ENCODE measurements at places on chromosomes 12 and 14. TPM values are rescaled to one million over a fixed set of nuclear protein-coding genes. Genes with fewer than 3 reads are reported as not detected.

- no peak for DNase-seq
Measured at GRCh38 chr14:93195316-93195999, 10.3 kb downstream of the LYSET start.

GRCh38 chr12:68686595-68687521, at the start of gene NUP107:
Gene NUP107, plus strand, starts transcription at chr12:68686978. Its CDS starts 88 bp downstream, at chr12:68687066.
- peak; percentile 99 for DNase-seq

DNA sequence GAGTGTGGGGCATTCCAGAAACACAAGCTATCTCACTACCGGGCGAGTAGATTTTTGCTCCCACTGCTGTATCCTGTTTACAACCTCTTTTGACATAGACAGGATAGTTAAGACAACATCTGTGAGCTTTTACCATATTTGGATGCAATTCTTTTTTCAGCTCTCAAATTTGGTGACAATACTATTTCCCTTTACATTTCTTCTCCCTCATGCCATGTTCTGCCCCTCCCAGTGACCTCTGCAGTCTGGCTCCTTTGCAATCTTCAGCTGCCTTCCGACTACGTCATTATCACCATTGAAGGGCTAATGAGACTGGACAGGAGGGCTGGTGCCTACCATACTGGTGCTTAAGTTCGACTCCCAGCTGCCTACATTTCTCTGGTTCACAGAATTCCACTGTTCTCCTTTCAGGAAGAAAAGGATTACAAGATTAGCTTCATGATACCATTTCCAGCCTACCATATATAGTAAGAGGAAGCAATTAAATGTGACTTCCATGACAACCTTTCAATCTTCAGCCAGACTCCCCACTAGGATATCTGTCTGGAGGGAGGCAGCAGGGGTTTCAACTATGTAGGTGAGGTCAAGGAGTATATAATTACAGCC, 251.6 kb downstream of the PHLDA1 start:
- DNase-seq: peak; percentile 16

DNA sequence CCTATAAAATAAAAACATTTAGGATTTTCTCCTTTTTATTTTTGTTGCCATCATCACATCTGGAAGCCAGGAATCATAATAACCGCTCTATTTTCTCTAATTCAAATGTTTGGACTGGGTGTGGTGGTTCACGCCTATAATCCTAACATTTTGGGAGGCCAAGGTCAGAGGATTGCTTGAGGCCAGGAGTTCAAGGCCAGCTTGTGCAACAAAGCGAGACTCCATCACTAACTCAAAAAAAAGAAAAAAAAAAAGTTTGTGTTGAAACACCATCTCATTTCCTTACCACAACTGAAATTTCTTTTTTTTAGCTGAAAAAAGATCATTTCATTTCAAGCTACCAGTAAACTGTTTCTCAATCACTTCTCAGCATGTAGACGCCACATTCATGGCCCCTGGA, 8.8 kb upstream of the BAZ1A start:
- DNase-seq: no peak

- DNase-seq: no peak
Measured at GRCh38 chr14:56996721-56997399, 186.6 kb upstream of the OTX2 start.

GRCh38 chr14:39376667-39377403, 55.4 kb downstream of the FBXO33 start:
- peak; percentile 61 for DNase-seq

DNA sequence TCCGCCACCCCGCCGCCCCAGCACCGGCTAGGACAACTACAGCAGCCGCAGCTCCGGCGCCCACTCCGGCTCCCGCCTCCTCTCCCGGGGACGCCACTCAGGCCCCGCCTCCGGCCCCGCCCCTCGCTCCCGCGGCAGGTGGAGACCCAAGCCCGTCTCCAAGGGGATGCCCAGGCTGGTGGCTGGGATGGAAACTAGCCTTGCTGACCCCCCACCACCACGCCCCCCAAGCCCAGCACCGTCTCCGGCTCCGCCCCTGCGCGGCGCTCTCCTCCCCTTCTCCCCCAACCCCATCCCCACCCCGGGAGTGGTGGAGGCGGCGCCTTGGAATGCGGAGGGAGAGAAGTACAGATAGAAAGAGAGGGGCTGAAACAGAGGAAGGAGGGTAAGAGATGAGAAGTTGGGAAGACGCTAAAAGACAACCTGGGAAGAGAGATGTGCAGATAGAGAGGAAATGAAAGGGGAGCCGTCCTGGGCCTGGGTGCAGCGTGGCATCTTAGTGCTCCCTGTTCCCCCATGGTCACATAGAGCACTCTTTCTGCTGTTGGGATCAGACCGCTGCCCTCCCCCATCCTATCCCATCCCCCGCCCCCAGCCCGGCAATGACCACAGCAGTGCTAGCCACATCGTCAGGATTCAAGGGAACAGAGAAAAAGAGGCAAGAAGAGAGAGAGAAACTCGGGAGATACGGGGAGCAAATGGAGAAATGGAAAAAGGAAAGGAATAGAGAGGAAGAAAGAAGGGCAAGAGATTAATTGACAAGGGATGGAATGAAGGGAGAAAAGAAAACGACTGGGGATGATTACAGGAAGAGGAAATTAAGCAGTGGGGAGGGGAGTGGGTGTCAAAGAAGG, at the start of gene ITGA7:
Gene ITGA7 (minus strand): TSS at position 64 of the 854 bp plus-strand sequence. CDS start 222 bp downstream, outside the sequence.
- peak; percentile 42 for DNase-seq

DNA sequence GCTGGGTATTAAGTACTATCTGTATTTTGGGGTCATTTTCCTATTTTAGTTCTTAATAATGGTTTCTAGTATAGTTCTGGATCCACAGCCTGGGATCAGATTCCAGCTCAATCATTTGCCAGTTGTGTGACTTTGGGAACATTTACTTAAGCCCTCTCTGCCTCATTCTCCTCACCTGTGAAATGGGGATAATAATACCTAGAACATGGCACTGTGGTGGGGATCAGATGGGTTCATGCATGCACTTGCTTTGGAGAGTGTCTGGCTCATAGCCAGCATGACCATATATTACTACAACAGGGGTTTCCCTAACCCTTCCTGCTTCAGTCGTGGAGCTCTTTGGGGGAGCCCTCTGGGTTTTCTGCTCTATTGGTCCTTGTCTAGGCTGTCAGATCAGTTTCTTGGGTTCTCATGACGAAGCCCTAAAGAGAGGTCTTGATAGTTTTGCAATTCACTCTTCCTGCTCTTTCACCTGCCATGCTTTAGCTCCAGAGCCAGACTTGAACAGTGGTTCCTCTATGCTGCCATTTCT, 34.1 kb upstream of the SMOC1 start:
- no peak for DNase-seq

DNA sequence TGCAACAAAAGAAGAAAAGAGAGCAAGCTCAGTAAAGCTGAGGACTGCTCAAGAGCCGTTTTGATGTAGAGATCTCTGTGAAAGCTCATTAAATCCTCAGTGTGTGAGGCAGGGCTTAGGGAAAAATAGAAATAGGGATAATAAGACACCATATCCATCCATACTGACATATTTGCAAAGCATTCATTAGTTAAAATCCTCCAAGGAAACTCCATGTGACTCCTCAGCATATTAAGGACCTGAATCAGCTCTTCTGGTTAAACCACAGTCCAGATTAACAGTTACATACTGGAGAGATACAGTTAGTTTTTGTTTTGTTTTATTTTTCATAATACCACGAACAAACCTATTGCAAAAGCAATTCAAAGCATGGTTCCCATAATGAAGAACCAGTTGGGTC, 288.2 kb downstream of the PAWR start:
- DNase-seq: peak; percentile 68

DNA sequence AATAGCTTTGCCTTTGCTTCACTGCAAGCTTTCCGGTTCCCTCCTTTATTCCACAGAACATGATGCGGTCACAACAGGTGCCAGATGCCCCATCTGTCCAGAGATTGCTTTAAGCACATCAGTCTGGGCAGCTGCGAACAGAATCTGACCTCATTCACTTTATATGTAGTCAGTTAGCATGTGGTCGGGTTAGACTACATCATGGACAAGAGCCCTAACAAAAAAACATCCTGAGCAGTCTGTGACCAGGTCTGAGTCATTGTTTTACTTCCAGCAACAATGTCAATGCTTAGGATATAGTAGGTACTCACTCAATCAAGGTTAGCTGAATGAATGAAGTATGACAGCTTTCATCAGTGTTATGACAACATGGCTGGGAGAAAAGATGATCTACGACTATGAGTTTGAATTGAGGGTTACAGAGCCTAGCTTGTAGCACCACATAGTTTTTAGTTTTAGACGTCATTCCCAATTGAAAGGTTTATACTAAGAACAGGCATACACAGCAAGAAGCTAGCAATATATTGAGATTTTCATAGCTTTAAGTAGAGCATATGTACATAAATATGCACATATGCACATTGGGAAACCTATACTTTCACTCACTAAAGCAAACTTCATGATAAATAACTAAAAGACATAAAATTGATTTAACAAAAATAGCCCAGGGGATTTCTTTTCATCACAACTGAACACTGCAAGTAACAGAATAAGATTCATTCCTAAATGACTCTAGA, 64.2 kb upstream of the TMCC3 start:
- DNase-seq: peak; percentile 57

DNA sequence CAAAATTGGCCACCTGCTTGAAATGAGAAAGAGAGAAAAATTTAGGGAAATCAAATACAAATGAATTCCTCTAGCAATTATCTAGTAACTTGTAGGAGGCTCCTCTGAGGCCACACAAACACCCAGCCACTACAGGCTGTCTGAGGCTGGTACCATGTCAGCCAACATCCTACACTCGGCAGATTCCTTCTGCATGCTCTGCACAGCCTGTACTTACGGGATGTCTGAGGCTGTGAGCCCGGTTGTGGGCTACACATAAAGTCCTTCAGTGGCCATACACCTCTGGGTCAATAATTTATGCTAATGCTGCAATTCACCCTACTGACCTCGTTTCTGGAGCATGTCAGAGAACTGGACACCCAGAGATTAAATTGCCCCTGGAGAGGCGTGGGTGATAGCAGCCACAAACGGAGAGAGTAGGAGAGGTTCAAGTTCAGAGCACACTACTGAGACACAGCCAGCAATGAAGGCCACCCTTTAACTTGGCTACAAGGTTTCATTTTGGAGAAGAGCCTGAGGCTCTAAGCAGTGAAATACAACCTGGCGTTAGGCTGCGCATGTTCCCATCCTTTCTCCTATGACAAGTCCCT, 28.9 kb downstream of the WSCD2 start:
- DNase-seq: no peak

DNA sequence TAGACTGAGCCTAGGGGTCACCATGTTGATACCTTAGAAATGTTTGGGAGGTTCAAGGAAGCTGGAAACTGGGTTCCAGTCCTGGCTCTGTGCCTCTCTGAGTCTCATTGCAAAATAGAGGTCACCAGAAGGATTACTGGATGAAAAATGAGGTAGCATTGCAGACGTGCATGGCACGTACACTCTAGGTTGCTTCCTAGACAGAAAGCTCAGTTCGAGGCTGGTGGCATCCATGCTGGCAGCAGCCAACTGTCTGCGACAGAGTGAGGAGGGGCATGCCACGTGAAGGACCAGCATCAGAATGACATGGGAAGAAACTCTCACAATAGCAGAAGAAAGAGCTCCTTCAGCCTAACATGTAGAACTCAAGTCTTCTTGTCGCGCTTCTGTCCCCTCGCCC, 4.6 kb upstream of the CYP46A1 start:
- DNase-seq: no peak

DNA sequence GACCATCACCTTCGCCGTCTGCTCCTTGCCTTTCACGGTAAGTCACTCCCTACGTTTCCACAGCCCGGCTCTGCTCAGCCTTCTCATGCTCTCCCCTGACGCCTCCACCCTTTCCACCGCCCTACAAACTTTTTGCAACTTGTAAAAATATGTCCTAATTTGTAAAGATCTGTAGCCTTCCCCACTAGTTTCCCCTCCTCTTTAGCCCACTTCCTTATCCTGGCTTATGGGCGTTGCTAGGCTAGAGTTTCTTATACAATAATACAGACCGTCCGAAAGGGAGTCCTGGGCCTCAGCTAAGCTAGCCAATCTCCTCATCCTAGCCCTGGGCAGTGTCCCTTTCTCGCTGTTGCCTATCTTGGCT, 1.2 kb downstream of the PTGER2 start:
- DNase-seq: no peak

DNA sequence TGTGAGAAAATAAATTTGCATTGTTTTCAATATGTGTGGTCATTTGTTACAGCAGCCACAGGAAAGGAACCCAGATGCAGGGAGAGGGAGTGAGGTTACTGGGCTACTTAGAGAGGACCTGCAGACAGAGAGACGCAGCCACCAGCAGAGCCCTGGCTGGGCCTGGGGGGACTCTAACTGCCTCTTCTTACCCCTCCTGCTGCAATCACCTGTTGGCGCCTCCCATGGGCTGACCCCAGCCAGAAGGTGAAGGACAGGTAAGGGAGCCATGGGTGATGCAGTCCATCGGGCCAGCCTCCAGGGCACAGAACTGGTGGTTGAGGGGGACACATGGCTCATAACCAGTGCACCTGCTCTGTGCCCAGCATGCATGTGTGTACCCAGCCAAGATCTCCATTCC, 15.8 kb upstream of the RBM19 start:
- no peak for DNase-seq

- DNase-seq: no peak
Measured at GRCh38 chr12:92002673-92003382, 142.8 kb downstream of the BTG1 start.

GRCh38 chr14:61355892-61356325, 34.5 kb downstream of the PRKCH start:
- peak; percentile 96 for DNase-seq

DNA sequence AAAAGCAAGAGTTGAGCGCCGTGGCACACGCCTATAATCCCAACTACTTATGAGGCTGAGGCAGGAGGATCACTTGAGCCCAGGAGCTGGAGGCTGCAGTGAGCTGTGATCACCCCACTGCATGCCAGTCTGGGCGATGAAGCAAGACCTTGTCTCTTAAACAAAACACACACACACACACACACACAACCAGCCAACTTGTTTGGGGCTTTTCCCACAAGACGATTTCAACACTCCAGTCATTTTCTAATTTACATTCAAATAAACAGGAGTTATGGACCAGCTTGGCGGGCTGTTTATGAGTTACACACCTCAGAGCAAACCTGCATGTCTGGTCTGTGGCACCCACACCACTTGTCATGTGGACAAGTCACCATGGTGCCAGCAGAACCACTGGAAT, 6.7 kb downstream of the GLTP start:
- no peak for DNase-seq

GRCh38 chr12:128339126-128339520, 72.2 kb downstream of the TMEM132C start:
- DNase-seq: no peak

- no peak for DNase-seq
Measured at GRCh38 chr14:55713486-55713885, 133.5 kb downstream of the KTN1 start.

The SLC6A12 gene
- total RNA-seq: not detected

The GPR137C gene
- total RNA-seq: 4.4 TPM

The SOX5 gene
- 4.1 TPM for total RNA-seq

The DGLUCY gene
- total RNA-seq: 19.9 TPM

The RNASE3 gene
- total RNA-seq: not detected

The C12orf50 gene
- total RNA-seq: not detected

The WNT5B gene
- total RNA-seq: 43.5 TPM

The LRRC43 gene
- total RNA-seq: not detected

The GALNT6 gene
- 31.4 TPM for total RNA-seq

The GPHN gene
- 1.3 TPM for total RNA-seq

The TBC1D30 gene
- total RNA-seq: 0.52 TPM

The ZNF219 gene
- 12.1 TPM for total RNA-seq

The TAS2R42 gene
- total RNA-seq: not detected

The OAS3 gene
- total RNA-seq: 238 TPM

All from M059J (cell line).